ENCODE measurements at places on chromosomes 3 and 15.

DNA sequence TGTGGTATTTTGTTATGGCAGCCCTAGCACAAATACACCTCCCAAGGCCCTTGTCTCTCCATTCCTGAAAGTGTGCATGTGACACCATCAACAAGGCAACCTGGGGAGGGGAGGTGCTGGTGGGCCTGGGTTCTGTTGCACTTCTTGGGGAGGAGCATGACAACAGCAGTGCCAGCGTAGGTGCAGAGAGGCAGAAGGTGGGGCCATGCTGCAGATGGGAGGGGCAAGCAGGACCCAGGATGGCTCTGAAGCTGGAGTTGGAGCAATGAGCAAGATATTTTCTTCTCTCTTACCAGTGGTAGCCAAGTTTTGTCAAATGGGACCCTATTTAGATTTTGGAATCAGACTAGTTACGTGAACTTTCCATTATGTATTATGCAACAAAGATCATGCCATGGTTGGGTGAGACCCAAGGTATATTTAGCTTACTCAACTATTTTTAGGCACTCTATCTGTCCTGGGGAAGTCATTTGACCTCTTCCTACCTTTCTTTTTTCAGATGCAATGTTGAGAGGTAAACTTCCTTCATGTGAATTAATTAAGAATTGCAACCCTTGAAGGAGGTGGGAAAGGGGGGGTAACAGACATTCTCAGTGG lies 3.4 kb downstream of the FYCO1 start:
- DNase-seq, result no peak

GRCh38 chr15:78264304-78265136 lies at the start of gene DNAJA4:
Gene DNAJA4, plus strand, starts transcription at chr15:78264562. Its CDS starts 202 bp downstream, at chr15:78264764.
- DNase-seq, result peak; percentile 67

DNA sequence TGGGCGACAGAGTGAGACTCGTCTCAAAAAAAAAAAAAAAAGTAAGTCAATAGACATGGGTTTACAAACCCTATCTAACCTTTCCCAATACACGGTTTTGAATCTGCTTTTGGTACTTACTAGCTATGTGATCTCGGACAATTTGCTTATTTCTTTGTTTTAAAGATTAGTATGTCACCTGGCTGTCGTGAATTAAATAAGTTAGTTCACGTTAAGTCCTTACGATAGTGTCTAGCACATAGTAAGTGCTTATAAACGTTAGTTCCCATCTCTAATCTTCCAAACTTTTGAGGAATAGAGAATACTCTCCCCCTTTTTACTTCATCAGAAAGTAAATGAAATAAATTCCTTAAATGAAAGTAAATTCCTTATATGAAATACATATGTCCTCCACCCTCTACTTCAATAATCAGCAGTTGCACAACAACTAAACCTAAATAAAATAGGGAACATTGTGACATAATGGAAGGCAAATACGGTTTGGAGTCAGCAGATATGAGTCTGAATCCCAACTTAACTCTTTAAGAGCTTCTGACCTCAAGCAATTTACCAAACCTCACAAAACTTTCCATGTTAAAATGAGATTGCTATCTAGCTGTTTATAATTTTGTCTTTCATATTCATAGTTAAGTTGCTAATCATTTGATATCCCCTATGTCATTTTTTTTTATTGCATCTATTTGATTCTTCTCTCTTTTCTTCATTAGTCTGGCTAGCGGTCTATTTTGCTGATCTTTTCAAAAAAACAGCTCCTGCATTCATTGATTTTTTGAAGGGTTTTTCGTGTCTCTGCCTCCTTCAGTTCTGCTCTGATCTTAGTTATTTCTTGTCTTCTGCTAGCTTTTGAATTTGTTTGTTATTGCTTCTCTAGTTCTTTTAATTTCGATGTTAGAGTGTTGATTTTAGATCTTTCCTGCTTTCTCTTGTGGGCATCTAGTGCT lies 134.6 kb downstream of the PEAK1 start:
- no peak for DNase-seq

DNA sequence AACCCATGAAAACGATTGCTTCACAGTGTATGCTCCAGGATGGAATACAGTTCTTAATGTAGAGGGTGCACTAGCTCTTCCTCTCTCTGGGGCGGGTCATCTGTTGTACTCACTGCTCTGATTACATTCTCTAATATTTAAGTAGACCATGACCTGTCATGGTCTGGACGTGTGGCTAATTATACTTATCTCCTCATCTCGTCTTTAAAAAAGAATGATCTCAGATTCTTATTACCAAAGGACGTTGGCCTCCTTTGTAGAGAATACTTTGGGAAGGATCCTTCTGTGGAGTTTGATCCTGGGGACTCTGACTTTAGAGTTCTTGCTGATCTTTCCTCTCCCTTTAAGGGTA lies 48.4 kb upstream of the TRAK1 start:
- DNase-seq, result no peak

- no peak for DNase-seq
Measured at GRCh38 chr3:39065197-39065596, 13.4 kb downstream of the WDR48 start.

GRCh38 chr3:33001889-33002288 lies 50.4 kb downstream of the CCR4 start:
- DNase-seq, result no peak

- DNase-seq, result no peak
Measured at GRCh38 chr3:157355276-157355675, 81.4 kb upstream of the PTX3 start.

DNA sequence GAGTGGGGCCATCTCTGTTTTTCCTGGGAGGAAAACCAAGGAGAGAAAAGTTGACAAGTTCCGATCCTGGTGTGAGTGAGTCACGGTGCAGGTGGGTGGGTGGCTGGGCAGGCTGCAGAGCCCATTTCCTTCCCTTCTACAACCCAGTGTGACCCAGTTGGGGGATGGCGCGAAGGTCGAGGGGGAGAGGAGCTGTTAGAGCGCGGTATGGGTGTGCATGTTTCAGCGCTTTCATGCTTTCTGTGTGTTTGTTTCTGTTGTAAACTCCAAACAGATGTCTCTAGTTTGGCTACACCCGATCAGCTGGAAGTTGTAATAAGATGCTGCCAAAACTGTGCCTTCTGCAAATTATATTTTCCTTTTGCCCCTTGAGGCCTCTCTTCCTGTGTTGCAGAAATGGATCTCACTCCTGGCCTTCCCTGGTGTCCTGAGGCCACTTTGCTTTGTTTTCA lies 3.8 kb downstream of the FAM43A start:
- DNase-seq, result no peak

GRCh38 chr3:164673738-164674137 lies 404.6 kb downstream of the SI start:
- DNase-seq, result no peak

GRCh38 chr3:192395506-192395905 lies 331.8 kb downstream of the FGF12 start:
- no peak for DNase-seq

- DNase-seq, result no peak
Measured at GRCh38 chr15:56124391-56124790, 119.3 kb downstream of the RFX7 start.

DNA sequence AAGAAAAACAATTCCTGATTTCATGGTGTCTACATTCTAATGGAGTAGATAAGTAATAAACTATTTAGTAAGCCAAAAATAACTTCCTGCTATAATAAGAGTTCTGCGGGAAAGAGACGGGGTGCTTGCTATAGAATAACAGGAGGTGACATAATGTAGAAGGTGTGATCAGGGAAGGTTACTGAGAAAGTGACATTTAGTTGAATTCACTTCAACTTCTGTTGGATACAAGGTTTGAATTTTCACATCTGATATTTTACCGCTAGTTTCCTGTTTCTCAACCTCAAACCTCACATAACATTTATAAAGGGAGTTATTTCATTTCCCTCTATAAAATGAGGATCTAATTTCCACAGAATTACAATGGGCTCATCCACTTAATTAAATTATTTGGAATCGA lies 102.3 kb upstream of the GBE1 start:
- no peak for DNase-seq

- DNase-seq, result no peak
Measured at GRCh38 chr3:186966406-186966805, 36.1 kb downstream of the ST6GAL1 start.

DNA sequence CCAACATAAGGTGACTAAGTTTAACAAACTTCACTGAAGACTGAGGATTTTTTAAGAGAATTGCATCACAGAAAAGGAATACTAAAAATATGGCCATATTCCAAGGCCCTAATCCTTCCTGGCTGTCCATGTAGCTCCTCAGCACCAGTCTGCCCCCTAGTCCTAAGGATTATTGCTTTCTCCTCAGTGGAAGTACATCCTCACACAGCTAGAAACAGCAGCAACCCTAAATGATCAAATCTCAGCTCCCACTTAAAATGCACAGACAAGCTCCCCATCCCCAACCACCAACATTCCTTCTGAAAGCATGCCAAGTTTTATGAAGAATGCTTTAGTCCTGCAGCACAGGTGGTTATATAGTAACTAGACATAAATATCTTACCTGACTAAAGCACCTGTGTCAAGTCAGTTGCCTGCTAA lies 14.7 kb downstream of the ST3GAL6 start:
- DNase-seq, result no peak

DNA sequence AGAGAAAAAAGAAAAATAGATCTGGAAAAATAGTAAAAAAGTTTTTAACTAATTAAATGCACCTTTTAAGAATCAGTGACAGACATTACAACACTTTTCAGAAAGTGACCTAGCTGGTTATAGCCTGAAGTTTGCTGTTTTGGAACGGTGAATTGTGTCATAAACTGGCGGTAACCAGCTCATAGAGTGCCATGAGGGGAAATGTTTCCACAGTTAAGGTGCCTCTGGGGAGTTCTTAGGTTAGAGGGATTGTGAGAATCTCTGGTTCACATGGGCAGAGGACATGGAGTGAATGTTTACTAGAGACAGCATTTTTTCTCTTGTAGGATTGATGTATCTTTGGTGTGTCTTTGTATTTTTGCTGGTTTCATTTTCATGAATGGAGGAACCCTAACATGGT lies 2.8 kb downstream of the TBC1D23 start:
- DNase-seq, result no peak

DNA sequence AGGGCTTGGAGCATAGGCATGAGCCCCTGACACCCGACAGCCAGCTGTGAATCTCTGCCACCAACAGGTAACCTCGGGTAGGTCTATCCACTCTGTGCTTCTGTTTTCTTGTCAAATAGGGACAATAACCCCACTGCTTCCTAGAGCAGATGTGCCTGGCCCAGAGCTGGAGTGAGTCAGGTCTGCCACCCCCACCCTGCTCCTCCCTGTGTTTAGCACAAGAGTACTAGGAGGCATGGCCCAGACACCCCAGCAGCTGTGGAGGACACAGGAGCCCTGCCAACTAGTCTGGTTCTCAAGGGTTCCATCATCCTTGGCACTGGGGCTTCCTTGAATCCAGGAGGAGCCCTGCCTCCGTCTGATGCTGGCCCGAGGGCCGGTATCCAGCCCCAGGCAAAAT lies 33.7 kb upstream of the TMEM115 start:
- no peak for DNase-seq

GRCh38 chr3:141326123-141326522 lies 42.2 kb upstream of the ZBTB38 start:
- no peak for DNase-seq

DNA sequence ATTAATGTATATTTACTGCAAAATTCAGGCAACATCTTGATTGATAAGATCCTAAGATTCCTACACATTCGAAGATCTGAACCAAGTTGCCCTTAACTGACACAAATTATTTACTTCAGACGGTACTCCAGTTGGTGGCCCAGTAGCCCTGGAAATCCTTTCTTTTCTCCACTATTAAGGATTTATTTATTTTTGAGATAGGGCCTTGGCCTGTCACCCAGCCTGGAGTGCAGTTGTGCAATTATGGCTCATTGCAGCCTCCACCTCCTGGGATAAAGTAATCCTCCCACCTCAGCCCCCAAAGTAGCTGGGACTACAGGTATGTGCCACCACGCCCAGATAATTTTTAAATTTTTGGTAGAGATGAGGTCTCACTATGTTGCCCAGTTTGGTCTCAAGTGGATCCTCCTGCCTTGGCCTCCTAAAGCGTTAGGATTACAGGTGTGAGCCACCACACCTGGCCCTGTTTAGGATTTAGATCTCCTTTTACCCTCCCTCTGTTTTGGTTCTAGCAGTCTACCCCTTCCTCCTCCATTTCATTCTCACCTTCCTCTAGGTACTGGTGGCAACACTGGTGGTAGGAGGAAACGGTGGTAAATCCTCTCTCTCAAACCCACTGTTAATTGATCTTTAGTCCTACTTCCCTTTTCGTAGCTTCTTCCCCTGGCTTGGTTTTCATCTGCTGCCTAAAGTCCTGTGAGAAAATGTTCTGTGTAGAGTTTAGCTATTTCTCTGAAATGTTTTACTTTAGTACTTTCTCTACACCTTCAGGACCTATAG lies 12.7 kb upstream of the ZNF609 start:
- no peak for DNase-seq

- DNase-seq, result no peak
Measured at GRCh38 chr3:140768941-140769340, 91.1 kb downstream of the TRIM42 start.

- DNase-seq, result no peak
Measured at GRCh38 chr3:196055683-196056270, 26.1 kb downstream of the TFRC start.

DNA sequence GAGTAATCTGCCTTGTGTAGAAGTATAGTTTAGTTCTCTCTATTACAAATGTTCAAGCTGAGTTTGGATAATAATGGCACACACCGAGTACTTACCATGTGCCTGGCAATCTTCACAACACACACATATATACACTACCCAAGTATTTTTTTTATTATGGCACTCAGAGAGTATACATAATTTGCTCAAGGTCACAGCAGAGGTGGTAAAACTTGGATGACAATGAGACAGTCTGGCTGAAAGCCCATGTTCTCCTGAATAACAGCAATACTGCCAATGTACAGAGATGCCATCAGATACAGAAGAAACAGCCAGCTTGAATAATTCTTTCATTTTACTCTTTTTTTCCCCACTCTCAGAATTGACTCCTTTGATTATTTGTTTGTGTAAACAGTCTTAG lies 460.0 kb downstream of the CNTN6 start:
- DNase-seq, result no peak

DNA sequence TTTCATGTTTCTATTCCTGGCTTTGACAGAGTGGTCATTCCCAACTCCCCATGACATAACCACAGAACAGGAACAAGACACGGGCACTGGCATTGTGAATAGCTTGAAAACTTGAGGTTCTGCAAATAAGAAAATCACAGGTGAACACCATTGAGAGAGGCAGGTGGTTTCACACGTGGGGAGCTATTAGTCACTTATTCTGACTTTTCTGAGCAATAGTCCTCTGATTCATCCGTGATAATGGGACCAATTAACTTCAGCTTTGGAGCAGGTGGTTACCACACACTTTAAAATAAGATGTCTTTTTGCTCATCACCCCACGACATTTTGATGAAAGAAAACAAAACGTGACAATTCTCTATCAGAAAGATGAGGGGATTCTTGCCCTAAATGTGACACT lies 224.7 kb downstream of the KLF13 start:
- no peak for DNase-seq

DNA sequence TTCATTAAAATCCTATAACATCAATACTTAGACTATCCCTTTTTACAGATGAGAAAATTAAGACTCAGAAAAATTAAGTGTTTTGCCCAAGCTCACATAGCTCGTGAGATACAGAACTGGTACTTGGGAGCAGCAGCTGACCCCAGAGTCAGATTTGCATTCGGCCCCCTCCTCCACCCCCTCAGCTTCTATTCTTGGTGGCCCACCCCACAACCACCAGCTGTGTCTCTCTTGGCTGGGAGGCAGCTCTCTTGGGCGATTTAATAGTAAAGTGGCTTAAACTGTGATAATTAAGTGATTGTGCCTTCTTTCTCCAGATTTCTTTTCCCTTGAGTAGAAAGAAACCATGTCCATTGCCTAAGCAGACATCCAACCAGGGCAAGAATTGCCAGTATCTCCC lies 203.6 kb upstream of the PDZRN3 start:
- DNase-seq, result no peak

All from activated naive CD4-positive, alpha-beta T cell (primary cell).